ENCODE measurements at places on chromosomes 2 and 18. TPM values are rescaled to one million over a fixed set of nuclear protein-coding genes. Genes with fewer than 3 reads are reported as not detected.

The AP1S3 gene
- 59.5 TPM for total RNA-seq

The PXDN gene
- 29.2 TPM for total RNA-seq

The NGEF gene
- total RNA-seq: 6.1 TPM

The EFHD1 gene
- not detected for total RNA-seq

The EGR4 gene
- total RNA-seq: not detected

The DPYSL5 gene
- total RNA-seq: not detected

The KCNF1 gene
- total RNA-seq: not detected

The COL4A4 gene
- 0.13 TPM for total RNA-seq

The NPC1 gene
- 78.3 TPM for total RNA-seq

The IL1R2 gene
- total RNA-seq: not detected

The PRKAG3 gene
- total RNA-seq: not detected

The CFC1 gene
- total RNA-seq: not detected

The CAPN14 gene
- 35.1 TPM for total RNA-seq

The KIF5C gene
- not detected for total RNA-seq

The ITGB6 gene
- 21.1 TPM for total RNA-seq

The CDH20 gene
- not detected for total RNA-seq

The UGT1A5 gene
- 0.26 TPM for total RNA-seq

The PLB1 gene
- 1.6 TPM for total RNA-seq

The KCNK3 gene
- not detected for total RNA-seq

The PHLPP1 gene
- 5.6 TPM for total RNA-seq

The UGT1A8 gene
- under 0.01 TPM for total RNA-seq

The PKP4 gene
- total RNA-seq: 41.6 TPM

The SLC4A3 gene
- 3.6 TPM for total RNA-seq

The B3GNT7 gene
- 0.26 TPM for total RNA-seq

The SLC9A2 gene
- under 0.01 TPM for total RNA-seq

The CCDC102B gene
- 1.6 TPM for total RNA-seq

The TMEM131 gene
- total RNA-seq: 14.0 TPM

The TSPYL6 gene
- not detected for total RNA-seq

The TTR gene
- not detected for total RNA-seq

The LCT gene
- total RNA-seq: under 0.01 TPM

The COBLL1 gene
- total RNA-seq: 10.5 TPM

The CD302 gene
- total RNA-seq: 0.13 TPM

The CYBRD1 gene
- total RNA-seq: 14.5 TPM

The IL1F10 gene
- total RNA-seq: not detected

The MROH2A gene
- total RNA-seq: not detected

Data from bronchial epithelial cell (primary cell).